ENCODE measurements at places on chromosomes 5 and 9. TPM values are rescaled to one million over a fixed set of nuclear protein-coding genes. Genes with fewer than 3 reads are reported as not detected.

Gene CSNK1G3
- 14.6 TPM for total RNA-seq

Gene SLC6A7
- total RNA-seq, result 0.07 TPM

Gene IL3
- total RNA-seq, result not detected

Gene TAF11L5
- not detected for total RNA-seq

DNA sequence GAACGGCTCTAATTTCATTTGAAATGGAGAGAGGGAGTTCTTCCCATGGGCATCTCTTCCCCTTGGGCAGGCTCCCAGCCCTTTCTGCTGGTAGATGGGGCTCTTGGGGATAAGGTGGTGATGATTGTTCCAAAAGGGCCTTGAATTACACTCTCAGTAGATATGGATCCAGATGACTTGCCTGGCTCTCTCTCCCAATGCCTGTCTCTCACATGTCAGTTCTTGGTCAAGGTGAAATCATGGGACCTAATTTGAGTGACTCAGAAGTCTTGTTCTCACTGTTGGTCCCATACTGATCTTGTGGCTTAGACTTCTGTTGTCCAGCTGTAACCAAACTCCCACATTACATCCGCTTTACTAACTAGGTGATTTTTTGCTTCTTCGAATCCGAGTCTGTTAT, 317.0 kb upstream of the RFX3 start:
- DNase-seq, result no peak
- H3K27me3 ChIP-seq, result no peaks in the 10 kb centered on the region
- H3K27ac ChIP-seq, result no peak overlapping the region
- no peaks in the 10 kb centered on the region for H3K36me3 ChIP-seq

DNA sequence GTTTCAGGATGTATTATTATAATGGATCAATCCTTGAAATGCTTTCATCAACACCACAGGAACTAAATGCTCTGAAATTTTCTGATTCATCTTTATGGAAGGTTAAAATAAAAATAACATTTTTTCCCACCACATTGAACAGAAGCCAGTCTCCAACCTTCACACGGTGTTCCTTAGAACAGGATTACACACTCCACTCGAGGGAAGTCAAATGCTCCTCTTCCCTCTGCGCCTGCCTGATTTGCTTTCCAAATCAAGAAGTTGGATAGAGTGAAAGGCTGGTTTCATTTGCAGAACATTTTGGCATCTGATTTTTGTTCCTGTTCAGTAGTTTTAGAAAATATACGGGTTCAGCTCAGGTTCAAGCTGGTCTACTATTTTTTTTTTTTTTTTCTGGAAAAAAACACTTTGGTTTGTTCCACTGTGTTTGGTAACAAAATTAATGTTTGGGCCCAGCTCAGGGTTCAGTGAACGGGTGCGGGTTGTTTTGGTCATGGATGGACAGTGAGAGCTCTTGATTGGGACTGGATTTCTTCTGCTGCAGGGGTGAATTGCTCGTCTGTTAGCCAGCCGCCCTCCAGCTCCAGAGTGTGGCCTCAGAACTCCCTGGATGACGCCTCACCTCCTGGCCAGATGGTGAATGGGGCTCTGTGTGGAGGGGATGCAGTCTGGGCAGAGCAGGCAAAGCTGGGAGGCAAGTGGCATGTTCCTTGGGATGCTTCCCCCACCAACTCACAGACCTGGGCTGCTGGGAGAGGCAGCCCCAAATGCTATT, 82.4 kb upstream of the STC2 start:
- H3K36me3 ChIP-seq, result no peaks in the 10 kb centered on the region
- H3K4me3 ChIP-seq, result no peak overlapping the region
- no peaks in the 10 kb centered on the region for H3K4me1 ChIP-seq
- DNase-seq, result no peak
- H3K27me3 ChIP-seq, result no peaks in the 10 kb centered on the region

GRCh38 chr5:153399595-153399994, 90.9 kb upstream of the GRIA1 start:
- DNase-seq, result no peak
- no peak overlapping the region for H3K4me3 ChIP-seq
- H3K4me1 ChIP-seq, result no peaks in the 10 kb centered on the region

GRCh38 chr5:27963050-27963783, 924.8 kb upstream of the CDH9 start:
- H3K36me3 ChIP-seq, result no peaks in the 10 kb centered on the region
- no peak overlapping the region for H3K27ac ChIP-seq
- no peaks in the 10 kb centered on the region for H3K27me3 ChIP-seq

- H3K4me1 ChIP-seq, result no peaks in the 10 kb centered on the region
- H3K27ac ChIP-seq, result no peak overlapping the region
- no peak overlapping the region for H3K4me3 ChIP-seq
- H3K36me3 ChIP-seq, result no peaks in the 10 kb centered on the region
- no peak for DNase-seq
These were observed 29.3 kb upstream of the UHRF2 start for GRCh38 chr9:6383551-6384225.

- peaks cover 5% of the 10 kb centered on the region for H3K4me1 ChIP-seq
- no peak for DNase-seq
- H3K4me3 ChIP-seq, result no peak overlapping the region
- no peak overlapping the region for H3K27ac ChIP-seq
- H3K27me3 ChIP-seq, result no peaks in the 10 kb centered on the region
These were observed 319.2 kb upstream of the MPDZ start for GRCh38 chr9:13598738-13599137.

Data from gastrocnemius medialis (tissue), 4 donors.